Large intestine (tissue), 12 donors: ENCODE measurements at places on chromosomes 5 and 9.

- DNase-seq, result no peak
- no peaks in the 10 kb centered on the region for H3K36me3 ChIP-seq
- no peak overlapping the region for H3K27ac ChIP-seq
- H3K4me3 ChIP-seq, result no peak overlapping the region
These were observed 113.8 kb upstream of the SPRY4 start for GRCh38 chr5:142438573-142438972.

GRCh38 chr5:111453747-111454146, 58.6 kb downstream of the STARD4 start:
- no peaks in the 10 kb centered on the region for H3K27me3 ChIP-seq
- no peak for DNase-seq
- H3K4me3 ChIP-seq, result no peak overlapping the region
- no peak overlapping the region for H3K27ac ChIP-seq
- no peaks in the 10 kb centered on the region for H3K36me3 ChIP-seq

- H3K27me3 ChIP-seq, result no peaks in the 10 kb centered on the region
- peaks cover 11% of the 10 kb centered on the region for H3K4me1 ChIP-seq
- no peak overlapping the region for H3K4me3 ChIP-seq
- H3K36me3 ChIP-seq, result no peaks in the 10 kb centered on the region
These were observed 9.4 kb upstream of the ZFP62 start for GRCh38 chr5:180870276-180871068.

DNA sequence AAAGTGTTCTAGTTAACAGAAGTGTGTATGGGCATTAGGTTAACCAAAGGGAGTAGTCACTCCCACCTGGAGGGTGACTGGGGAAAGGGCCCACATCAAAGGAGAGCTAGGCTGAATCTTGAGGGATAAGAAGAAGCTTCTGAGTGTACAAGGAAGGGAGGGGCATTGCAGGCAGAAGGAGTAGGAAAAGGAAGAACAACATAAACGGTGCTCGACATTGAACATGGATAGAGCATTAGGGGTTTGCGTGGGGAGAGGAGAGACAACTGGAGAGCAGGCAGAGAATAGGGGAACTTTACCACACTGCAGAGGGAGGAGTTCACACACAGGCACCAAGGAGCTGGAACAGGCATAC, 5.3 kb upstream of the GLRX start:
- no peak overlapping the region for H3K4me3 ChIP-seq
- no peak for DNase-seq

GRCh38 chr9:13437866-13438265, 158.4 kb upstream of the MPDZ start:
- no peaks in the 10 kb centered on the region for H3K4me1 ChIP-seq
- H3K27ac ChIP-seq, result no peak overlapping the region
- peaks cover 2% of the 10 kb centered on the region for H3K27me3 ChIP-seq
- no peaks in the 10 kb centered on the region for H3K36me3 ChIP-seq

- peaks cover 33% of the 10 kb centered on the region for H3K4me1 ChIP-seq
- no peaks in the 10 kb centered on the region for H3K36me3 ChIP-seq
- no peak for DNase-seq
- H3K27ac ChIP-seq, result no peak overlapping the region
- no peak overlapping the region for H3K4me3 ChIP-seq
These were observed 133.1 kb downstream of the GABBR2 start for GRCh38 chr9:98575379-98576346.

DNA sequence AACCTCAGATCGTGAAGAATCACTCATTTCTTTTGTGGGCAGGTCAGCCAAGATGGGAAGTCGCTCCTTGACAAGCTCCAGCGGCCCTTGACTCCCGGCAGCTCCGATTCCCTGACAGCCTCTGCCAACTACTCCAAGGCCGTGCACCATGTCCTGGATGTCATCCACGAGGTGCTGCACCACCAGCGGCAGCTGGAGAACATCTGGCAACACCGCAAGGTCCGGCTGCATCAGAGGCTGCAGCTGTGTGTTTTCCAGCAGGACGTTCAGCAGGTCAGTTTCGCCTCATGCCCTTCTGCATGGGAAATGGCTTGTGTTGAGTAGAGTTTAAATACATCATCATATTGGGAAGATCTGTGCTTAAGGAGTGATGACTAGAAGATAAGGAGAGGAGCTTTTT, 173.3 kb downstream of the TRIO start:
- no peaks in the 10 kb centered on the region for H3K27me3 ChIP-seq
- H3K27ac ChIP-seq, result no peak overlapping the region
- no peak for DNase-seq
- peaks cover 55% of the 10 kb centered on the region for H3K36me3 ChIP-seq
- H3K4me1 ChIP-seq, result no peaks in the 10 kb centered on the region

- DNase-seq, result no peak
- H3K36me3 ChIP-seq, result no peaks in the 10 kb centered on the region
These were observed 4.6 kb downstream of the TSLP start for GRCh38 chr5:111076091-111076490.

DNA sequence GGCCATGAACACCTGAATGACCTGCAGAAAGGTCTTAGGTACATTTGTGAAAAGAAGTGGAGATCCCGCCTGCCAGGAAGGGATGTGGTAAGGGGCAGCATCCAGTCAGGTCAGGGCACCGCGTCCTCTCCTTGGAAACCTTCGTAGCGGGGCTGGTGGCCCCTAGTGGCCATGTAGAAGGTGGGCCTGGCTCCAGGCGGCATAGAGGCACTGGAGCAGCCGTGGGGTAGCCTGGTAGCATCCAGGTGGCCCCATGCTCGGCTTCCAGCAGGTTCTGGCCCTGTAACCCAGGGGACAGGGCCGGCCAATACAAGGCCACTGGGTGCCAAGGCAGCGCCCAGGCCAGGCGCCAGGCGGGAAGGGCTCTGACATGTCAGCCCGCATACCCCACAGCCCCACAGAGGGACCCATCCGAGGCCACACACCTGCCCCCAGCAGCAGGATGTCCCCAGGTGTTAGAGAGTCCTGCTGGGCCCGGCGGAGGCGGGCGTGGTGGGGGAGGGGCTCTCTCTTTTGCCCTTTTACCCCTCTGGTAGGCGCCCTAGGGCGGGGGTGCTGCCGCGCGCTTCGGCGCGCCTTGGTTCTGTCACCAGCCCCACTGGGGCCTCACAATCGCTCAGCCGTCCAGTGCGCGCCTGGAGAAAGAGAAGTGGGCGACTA, 58.3 kb upstream of the SPATA31E1 start:
- DNase-seq, result no peak
- no peaks in the 10 kb centered on the region for H3K27me3 ChIP-seq
- H3K4me3 ChIP-seq, result no peak overlapping the region
- no peaks in the 10 kb centered on the region for H3K4me1 ChIP-seq

DNA sequence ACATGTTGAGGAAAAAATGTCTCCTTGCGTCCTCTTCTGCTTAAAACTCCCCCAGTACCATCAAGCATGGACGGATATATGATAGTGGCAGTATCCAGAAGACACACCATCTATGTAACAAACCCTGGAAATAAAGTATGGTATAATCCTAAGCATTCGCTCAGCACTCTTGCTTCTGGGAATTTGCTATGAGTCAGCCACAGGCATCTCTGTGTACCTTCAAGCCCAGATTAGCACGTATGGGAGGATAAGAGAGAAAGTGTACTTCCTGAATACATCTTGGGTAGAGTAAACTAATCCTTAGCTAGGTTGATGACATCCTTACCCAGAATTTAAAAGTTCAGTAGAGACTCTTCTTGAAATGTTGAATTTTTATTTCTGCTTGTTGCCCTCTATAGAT, 71.2 kb downstream of the GHR start:
- H3K27ac ChIP-seq, result no peak overlapping the region
- DNase-seq, result no peak
- H3K36me3 ChIP-seq, result no peaks in the 10 kb centered on the region
- H3K4me1 ChIP-seq, result no peaks in the 10 kb centered on the region

DNA sequence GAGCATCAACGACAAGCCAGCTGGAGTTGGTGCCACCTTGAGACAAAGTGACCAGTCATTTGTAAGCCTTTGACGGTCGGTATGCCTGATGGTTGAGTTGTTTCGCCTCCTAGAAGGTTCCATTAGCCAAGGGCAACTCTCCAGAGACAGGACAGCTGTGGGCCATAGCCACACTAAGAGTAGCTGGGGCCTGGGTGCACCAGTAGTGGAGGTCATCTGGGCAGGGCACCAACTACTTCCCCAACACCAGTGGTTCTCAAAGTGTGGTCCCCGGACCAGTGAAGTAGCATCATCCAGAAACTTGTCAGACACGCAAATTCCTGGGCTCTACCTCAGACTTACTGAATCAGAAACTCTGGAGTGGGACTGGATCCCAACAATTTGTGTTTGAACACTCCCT, 217.5 kb upstream of the TAS2R1 start:
- H3K4me3 ChIP-seq, result no peak overlapping the region
- DNase-seq, result no peak

DNA sequence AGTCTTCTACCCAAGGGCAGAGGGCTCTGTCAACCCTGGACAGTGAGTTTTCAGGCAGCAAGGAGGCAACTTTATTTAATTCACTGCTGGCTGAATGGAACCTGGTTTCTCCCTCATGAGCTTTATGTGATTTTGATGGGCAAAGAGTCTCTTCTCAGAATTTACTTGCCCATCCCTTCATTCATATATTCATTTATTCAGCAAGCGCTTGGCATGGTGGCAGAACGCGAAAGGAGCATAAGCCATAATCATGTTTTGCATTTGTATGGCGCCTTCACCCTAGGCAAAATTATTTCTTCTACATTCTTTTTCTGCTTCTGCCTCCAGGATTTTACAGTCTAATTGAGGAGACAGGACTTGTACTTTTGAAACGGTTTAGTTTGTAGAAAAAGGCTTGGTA, 8.0 kb downstream of the DELE1 start:
- no peaks in the 10 kb centered on the region for H3K27me3 ChIP-seq
- no peak for DNase-seq

- no peaks in the 10 kb centered on the region for H3K4me1 ChIP-seq
- no peak overlapping the region for H3K4me3 ChIP-seq
- H3K36me3 ChIP-seq, result no peaks in the 10 kb centered on the region
- no peaks in the 10 kb centered on the region for H3K27me3 ChIP-seq
- H3K27ac ChIP-seq, result no peak overlapping the region
These were observed 115.8 kb upstream of the SLIT3 start for GRCh38 chr5:169416583-169417196.

DNA sequence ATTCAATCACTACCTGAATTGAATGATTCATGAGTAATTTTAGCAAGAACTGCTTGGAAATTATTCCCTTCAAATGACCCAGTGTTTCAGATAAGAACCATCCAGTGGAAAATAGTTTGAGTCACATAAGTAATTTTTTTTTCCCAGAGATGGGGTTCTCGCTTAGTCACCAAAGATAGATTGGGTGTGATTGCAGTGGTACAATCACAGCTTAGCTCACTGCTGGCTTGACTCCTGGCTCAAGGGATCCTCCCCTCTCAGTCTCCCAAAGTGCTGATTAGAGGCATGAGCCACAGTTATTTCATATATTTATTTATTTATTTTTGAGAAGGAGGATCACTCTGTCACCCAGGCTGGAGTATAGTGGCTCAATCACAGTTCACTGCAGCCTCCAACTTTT, 574.5 kb upstream of the ARRDC3 start:
- no peaks in the 10 kb centered on the region for H3K4me1 ChIP-seq
- no peak for DNase-seq
- H3K27me3 ChIP-seq, result no peaks in the 10 kb centered on the region
- H3K36me3 ChIP-seq, result no peaks in the 10 kb centered on the region

DNA sequence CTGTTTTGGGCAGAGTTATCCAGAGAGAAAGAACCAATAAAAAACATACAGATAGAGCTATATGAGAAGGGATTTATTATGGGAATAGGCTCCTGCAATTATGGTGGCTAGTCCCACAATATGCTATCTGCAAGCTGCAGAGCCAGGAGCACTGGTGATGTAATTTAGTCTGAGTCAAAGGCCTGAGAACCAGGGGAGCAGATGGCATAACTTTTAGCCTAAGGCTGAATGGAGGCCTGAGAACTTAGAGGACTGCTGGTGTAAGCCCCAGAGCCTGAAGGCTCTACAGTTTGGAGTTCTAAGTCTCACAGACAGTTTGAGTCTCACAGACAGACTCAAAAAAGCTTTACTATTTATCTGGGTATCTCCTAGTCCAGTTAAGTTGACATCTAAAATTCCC, 263.8 kb downstream of the FBXL7 start:
- no peak for DNase-seq
- H3K4me1 ChIP-seq, result no peaks in the 10 kb centered on the region
- H3K27ac ChIP-seq, result no peak overlapping the region
- no peaks in the 10 kb centered on the region for H3K27me3 ChIP-seq
- no peak overlapping the region for H3K4me3 ChIP-seq

- no peak overlapping the region for H3K27ac ChIP-seq
- no peaks in the 10 kb centered on the region for H3K36me3 ChIP-seq
- no peak overlapping the region for H3K4me3 ChIP-seq
- H3K4me1 ChIP-seq, result no peaks in the 10 kb centered on the region
- no peak for DNase-seq
These were observed 104.0 kb downstream of the ATP10B start for GRCh38 chr5:160747987-160748386.

- no peak overlapping the region for H3K4me3 ChIP-seq
- H3K36me3 ChIP-seq, result no peaks in the 10 kb centered on the region
- H3K27ac ChIP-seq, result no peak overlapping the region
- H3K27me3 ChIP-seq, result no peaks in the 10 kb centered on the region
These were observed 1649.8 kb downstream of the EFNA5 start for GRCh38 chr5:106020894-106021293.

- H3K36me3 ChIP-seq, result no peaks in the 10 kb centered on the region
- H3K27ac ChIP-seq, result no peak overlapping the region
- no peak overlapping the region for H3K4me3 ChIP-seq
- no peak for DNase-seq
- no peaks in the 10 kb centered on the region for H3K4me1 ChIP-seq
These were observed 12.5 kb upstream of the COL5A1 start for GRCh38 chr9:134629061-134629585.

- H3K27me3 ChIP-seq, result no peaks in the 10 kb centered on the region
- DNase-seq, result no peak
- H3K4me1 ChIP-seq, result no peaks in the 10 kb centered on the region
- H3K4me3 ChIP-seq, result no peak overlapping the region
- no peaks in the 10 kb centered on the region for H3K36me3 ChIP-seq
These were observed 71.3 kb upstream of the VCAN start for GRCh38 chr5:83400241-83400640.

DNA sequence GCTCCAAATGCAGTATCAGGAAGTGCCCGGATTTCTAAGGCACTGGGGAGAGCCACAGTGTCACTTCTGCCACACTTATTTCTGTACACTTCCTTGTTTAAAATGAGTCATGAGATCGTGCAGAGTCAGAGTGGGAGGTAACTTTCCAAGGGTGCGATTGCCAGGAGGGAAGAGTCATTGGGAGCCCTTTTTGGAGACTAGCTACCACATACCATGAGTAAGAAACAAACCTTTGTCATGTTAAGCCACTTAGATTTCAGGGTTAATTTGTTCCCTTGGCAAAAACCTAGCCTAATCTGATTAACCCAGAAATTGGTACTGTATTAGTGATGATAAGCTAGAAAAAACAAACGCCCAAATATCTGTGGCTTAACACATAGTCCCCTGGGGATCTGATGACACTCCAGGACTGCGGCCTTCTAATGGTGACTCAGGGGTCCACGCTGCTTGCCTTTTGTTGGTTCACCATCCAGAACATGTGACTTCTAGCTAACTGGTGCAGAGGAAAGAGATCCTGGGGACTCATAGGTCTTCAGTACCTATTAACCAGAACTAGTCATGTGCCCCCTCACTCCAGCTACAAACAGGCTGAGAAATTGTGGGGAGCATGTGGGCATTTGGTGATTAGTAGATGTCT, 48.6 kb upstream of the TLE1 start:
- peaks cover 3% of the 10 kb centered on the region for H3K4me1 ChIP-seq
- H3K27ac ChIP-seq, result no peak overlapping the region
- H3K36me3 ChIP-seq, result no peaks in the 10 kb centered on the region
